Activated B cell treated with CpG ODN at 0.5 μM for 24 hours (primary cell): ENCODE measurements at places on chromosomes 12 and 14. TPM values are rescaled to one million over a fixed set of nuclear protein-coding genes. Genes with fewer than 3 reads are reported as not detected.

- DNase-seq, result no peak
Measured at GRCh38 chr14:87748558-87748957, 244.4 kb downstream of the GALC start.

DNA sequence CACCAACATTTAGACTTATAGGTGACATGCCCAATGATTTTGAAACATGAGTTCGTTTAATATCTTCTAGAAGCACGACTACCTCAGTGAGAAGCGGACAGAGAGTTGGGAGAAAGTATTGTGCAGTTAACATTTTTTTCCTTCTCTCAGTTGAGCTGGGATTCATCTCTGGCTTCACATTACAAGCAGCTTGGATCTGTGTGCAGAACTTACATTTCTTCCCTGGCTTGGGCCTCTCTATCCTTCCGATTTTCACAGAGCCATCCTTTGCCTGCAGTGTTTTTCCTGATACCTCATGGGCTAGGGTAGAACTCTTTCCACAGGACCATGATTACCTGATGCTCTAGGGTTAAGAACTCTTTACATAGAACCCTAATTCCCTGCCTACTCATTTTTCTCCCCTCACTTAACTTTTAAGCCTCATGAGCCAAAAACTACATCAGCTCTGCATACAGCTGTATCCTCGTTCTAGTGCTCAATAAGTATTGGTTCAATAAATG lies 86.5 kb downstream of the FLRT2 start:
- no peak for DNase-seq

GRCh38 chr14:104285508-104285840 lies 147.1 kb downstream of the KIF26A start:
- DNase-seq, result no peak

DNA sequence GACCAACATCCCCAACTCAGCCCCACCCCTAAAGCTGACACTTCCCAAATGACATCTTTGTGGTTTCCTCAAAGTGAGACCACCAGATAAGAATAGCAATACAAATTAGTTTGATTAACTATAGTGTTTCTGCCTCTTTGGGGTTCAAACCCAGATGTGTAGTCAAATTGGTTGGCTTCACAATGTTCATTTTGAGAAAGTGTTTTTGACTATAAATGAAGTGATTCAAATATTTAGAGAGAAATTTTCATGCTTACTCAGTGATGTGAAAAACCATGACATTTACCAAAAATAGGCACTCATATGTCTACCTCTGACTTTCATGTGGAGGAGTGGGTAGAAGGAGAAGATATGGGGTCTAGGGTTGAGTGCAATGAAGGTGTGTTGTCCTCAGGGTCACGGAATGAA lies 218.4 kb downstream of the BCAT1 start:
- DNase-seq, result no peak

DNA sequence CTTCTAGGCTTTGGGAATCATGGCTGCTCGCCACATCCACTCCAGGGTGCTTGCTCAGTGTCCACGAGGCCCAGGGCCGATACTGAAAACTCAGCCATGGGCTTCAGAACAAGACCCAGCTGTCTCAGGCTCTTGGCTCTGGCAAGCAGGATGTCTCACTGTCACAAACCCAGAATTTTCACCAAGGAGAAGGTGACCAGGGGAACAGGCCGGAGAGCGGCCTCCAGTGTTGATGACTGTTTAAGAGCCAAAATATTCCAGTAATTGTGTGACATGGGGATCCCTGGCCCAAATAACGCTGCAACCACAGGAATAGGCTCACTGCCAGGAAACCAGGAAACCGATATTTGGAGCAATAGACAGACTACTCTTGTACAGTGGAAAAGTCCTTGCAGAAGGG lies 9.8 kb upstream of the SERPINA5 start:
- DNase-seq, result no peak

DNA sequence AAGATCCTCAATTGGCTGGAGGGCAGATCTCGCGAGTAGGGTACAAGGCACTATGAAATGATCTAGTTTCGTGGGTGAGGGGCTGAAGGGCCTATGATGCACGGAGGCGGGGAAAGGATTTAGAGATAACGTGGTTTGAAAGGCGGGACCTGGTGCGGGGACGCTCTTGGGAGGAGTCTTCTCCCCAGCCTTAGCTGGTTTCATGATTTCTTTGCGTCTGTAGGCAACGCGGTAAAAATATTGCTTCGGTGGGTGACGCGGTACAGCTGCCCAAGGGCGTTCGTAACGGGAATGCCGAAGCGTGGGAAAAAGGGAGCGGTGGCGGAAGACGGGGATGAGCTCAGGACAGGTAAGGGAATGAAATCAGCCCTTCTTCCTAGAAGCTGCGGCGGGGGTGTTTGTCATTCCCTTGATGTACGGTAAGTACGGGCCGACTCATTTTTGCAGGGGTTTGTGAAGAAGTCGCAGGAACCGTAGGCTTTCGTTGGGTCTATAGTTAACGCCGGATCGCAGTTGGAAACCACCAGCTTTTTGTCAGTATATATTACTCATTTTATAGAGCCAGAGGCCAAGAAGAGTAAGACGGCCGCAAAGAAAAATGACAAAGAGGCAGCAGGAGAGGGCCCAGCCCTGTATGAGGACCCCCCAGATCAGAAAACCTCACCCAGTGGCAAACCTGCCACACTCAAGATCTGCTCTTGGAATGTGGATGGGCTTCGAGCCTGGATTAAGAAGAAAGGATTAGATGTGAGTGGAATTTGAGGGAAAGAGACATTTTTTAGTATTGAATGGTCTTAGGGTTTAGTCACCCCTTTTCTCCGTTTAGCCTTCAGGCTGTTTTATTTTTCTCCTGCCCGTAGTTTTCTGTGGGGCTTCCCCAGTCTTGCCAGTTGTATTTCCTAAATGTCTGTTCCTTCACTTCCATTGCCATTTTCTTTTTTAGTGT lies 602 bp downstream of the APEX1 start:
- DNase-seq, result no peak

- DNase-seq, result no peak
Measured at GRCh38 chr12:109140560-109140959, 24.2 kb downstream of the ACACB start.

- no peak for DNase-seq
Measured at GRCh38 chr12:1880876-1881275, 37.6 kb downstream of the CACNA2D4 start.

DNA sequence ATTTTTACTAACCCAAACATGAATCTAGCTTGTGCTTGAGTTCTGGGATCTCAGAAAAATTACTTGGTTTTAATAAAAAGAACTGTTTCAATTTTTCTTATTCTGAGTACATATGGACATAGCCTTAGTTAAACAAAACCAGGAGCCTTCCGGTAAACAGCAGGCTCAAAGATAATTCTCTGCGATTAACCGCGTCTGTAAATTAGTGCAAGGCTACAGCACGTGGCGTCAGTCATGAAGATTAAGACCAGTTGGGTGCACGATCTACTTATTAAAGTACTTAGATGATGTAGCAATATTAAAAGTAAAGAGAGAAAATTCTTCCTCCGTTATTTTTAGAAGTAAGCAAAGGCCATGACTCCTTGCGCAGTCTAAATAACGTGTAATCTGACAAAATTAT lies 700 bp downstream of the KCNJ8 start:
- DNase-seq, result no peak

- no peak for DNase-seq
Measured at GRCh38 chr14:98803196-98803595, 468.8 kb downstream of the BCL11B start.

DNA sequence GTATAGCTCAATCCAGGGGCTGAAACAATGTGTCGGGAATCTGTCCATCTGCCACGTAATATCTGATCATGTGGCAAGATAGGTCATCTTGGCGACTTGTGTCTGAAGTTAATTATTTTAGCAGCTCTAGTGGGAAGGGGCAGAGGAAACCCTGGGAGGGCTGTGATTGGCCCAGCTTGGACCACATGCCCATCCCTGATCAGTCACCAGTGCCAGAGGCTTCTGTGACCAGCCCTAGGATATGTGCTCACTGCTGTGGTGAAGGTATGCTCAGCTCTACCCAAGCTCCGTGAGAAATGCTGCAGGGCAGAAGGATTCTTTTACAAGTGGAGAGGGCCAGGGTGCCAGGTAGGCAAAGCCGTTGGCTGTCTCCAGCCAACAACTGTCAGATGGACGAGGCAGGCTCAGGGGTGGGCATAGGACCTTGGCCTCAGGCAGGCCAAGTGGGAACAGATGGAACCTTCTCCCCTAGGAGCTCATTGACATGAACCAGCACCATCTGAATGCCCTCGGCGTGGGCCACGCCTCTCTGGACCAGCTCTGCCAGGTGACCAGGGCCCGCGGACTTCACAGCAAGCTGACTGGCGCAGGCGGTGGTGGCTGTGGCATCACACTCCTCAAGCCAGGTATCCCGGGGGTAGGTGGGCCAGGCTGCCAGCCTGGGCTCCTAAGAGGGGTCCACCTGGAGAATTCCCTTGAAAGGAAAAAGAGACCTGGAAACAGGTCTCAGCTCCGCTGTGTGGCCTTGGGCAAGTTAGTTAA lies 21.1 kb downstream of the MVK start:
- DNase-seq, result no peak

GRCh38 chr14:35034440-35034833 lies 11.6 kb upstream of the FAM177A1 start:
- DNase-seq, result no peak

DNA sequence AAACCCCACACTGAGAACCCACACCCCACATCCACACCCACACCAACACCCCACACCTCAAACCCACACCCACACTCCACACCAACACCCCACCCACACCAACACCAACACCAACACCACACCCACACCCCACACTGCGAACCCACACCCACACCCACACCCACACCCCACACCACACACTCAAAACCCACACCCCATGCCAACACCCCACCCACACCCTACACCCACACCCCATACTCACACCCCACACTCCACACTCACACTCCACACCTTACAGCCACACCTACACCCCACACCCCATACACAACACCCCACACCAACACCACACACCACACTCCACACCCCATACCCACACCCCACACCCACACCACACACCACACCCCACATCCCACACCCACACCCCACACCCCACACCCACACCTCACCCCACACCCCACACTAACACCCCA lies 38.0 kb downstream of the TMEM120B start:
- DNase-seq, result no peak

DNA sequence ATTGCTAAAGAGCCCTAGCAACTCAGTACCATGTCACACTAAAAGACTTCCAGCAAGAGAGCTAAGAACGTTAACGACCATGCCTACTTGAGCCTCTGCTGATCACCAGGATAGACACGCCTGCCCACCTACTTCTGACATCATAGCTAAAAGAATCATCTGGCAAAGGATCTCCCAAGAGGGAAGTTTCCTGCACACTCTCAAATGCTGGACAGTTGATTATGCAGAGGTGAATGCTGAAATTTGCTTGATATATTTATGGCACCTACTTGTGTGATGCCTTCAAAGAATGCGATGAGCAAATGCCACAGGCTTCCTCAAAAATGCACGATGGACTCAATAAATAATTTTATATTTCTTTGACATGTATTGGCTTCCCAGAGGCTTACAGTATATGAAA lies 113.6 kb downstream of the GALC start:
- no peak for DNase-seq

PPP1R13B gene
- total RNA-seq, result 16.2 and 18.8 TPM in 2 replicates

NFE2 gene
- total RNA-seq, result not detected in 2 replicates

RTL1 gene
- total RNA-seq, result not detected in 2 replicates

EIF2S3B gene
- 0.64 and 0.83 TPM in 2 replicates for total RNA-seq

FAIM2 gene
- total RNA-seq, result not detected in 2 replicates

AHNAK2 gene
- not detected in 2 replicates for total RNA-seq

KRT82 gene
- not detected in 2 replicates for total RNA-seq

KERA gene
- total RNA-seq, result not detected in 2 replicates

LPAR5 gene
- 27.7 and 30.4 TPM in 2 replicates for total RNA-seq

GPR132 gene
- total RNA-seq, result 43.4 and 48.5 TPM in 2 replicates

TSPAN8 gene
- total RNA-seq, result not detected in 2 replicates
